Osteoblast (primary cell): ENCODE measurements at places on chromosomes 2 and 18. TPM values are rescaled to one million over a fixed set of nuclear protein-coding genes. Genes with fewer than 3 reads are reported as not detected.

GRCh38 chr2:233416706-233417105, 62.4 kb downstream of the DGKD start:
- H3K36me3 ChIP-seq: no peaks in the 10 kb centered on the region
- H3K4me1 ChIP-seq: peaks cover 50% of the 10 kb centered on the region
- H3K27ac ChIP-seq: no peak overlapping the region
- no peaks in the 10 kb centered on the region for H3K27me3 ChIP-seq
- no peak overlapping the region for H3K4me3 ChIP-seq
- DNase-seq: no peak

DNA sequence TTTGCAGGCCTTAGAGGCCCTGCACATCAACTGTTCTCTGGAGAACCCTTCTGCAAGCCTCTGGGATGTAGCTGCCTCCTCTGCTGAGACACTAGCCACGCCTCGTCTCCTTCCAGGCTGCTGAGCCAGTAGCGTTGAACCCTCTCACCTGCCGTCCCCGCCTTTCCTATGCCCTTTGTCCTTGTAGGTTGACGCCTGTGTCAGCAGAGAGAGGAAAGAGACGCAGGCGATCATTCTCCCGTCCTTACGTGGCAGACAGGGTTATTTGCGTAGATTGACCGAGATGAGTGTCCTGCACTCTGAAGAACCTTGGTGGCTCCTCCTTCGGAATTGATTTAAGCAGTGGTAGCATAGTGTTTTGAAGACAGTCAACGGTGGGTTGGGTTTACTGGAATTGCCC, 27.8 kb downstream of the ID2 start:
- H3K27ac ChIP-seq: no peak overlapping the region
- no peaks in the 10 kb centered on the region for H3K27me3 ChIP-seq
- H3K4me1 ChIP-seq: no peaks in the 10 kb centered on the region
- H3K4me3 ChIP-seq: no peak overlapping the region
- no peak for DNase-seq
- H3K36me3 ChIP-seq: no peaks in the 10 kb centered on the region

DNA sequence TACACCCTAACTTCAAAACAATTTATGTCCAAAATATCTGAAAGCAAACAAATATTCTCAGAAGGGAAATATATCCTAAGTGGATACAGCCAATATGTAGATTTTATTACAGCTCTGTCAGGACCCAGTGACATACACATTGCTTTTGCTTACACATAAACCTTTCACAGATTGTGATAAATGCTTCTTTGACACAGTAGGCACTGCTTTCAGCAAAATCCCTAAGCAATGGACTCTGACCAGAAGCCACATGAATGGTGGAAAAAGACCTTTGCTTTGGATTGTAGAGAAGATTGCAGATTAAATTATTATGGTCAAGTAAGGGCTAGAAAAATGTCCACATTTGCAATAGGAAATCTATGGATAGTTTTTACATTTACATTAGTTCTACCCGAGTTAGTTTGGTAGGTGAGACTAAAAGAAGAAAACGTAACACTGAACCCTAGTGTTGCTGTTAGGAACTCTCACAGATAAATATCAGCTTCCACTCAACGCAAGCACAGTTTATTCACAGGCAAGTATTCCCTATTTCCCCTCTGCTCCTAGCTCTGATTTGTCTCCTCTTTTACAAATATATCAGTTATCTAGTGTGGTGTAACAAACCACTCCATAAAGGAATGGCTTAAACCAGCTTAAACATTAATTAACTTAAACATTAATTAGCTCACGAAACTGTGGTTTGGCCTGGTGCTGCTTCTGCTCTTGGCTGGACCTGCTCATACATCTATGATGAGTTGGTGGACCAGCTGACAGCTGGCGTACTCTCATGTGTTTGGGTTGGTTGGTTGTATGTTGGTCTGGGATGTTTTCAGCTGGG, 23.6 kb upstream of the SERPINE2 start:
- no peak overlapping the region for H3K27ac ChIP-seq
- H3K4me1 ChIP-seq: no peaks in the 10 kb centered on the region
- no peaks in the 10 kb centered on the region for H3K36me3 ChIP-seq
- no peak overlapping the region for H3K4me3 ChIP-seq
- no peak for DNase-seq

DNA sequence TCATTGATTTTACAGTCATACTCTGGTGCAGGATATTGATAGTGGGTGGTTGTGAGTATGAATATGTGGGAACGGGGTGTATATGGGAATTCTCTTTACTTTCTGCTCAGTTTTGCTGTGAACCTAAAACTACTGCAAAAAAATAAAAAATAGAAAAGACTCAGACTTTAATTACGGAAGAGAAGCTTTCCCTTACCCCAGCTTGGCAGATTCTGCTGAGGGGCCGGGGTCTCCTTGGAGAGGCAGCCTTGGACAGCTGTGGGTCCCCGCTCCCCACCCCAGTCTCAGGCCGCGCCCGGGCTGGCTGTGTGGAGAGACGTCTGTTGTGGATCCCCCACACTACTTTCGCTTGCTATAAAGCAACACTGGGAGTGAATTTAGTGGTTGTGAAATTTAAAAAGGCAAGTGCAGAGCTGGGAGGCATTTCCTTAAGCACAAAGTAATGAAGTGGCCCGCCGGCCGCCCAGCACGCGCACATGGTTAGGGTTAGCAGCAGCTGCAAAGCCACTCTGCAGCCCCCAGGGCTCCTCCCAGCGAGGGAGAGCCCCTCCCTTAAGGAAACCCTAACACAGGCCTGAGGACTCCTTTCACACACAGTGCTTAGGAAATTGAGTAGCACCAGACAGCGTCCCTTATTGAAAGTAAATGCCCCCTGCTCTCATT, 102.4 kb downstream of the DDX1 start:
- no peaks in the 10 kb centered on the region for H3K4me1 ChIP-seq
- no peaks in the 10 kb centered on the region for H3K27me3 ChIP-seq

DNA sequence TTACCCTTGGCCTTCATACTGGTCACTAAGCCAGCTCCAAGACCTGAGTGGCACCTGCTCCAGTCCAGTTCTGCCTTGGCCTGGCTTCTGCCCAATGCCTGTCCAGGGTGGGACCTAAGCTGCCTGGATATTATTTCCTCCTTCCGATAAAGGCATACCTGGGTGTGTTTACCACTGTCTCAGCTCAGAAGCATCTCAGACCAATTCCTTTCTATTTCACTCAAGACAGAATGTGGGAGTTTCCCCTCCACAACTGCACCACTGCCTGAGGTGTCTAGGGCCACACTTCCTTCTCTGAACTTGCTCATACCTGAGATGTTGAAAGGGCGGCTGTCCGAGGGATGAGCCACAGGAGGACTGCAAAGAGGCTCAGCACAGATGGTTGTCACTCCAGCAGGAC, 18.4 kb upstream of the CAB39 start:
- peaks cover 9% of the 10 kb centered on the region for H3K4me1 ChIP-seq
- H3K4me3 ChIP-seq: no peak overlapping the region
- no peak for DNase-seq

GRCh38 chr2:201955231-201955630, 78.4 kb upstream of the FZD7 start:
- H3K36me3 ChIP-seq: no peaks in the 10 kb centered on the region
- H3K27me3 ChIP-seq: no peaks in the 10 kb centered on the region
- no peak overlapping the region for H3K27ac ChIP-seq
- DNase-seq: no peak
- no peak overlapping the region for H3K4me3 ChIP-seq

DNA sequence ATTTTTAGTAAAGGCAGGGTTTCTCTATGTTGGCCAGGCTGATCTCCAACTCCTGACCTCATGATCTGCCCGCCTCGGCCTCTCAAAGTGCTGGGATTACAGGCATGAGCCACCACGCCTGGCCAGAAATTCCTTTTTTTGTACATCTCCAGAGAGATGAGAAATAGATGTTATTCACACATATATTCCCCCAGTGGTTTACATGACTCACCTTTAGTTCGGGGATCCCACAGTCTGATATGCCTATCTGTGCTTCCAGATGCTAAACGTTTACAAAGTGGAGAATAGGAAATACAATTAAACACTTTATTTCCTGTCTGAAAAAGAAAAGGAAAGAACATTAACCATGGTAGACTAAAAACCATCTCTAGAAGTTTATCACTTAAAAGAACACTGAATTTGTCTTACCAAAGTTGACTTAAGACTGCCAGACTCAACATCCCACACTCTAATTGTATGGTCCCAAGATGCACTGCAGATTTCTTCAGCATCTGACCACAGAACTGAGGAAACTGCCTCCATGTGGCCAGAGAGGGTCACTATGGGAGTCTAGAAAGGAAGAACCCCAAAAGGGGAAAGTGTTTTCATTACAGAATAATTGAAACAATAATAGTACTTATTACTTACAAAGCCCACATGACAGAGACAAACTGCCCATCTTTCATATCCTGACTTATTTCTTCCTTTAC, 12.6 kb upstream of the ICA1L start:
- H3K4me3 ChIP-seq: no peak overlapping the region
- H3K27me3 ChIP-seq: no peaks in the 10 kb centered on the region
- H3K27ac ChIP-seq: peak overlapping the region; percentile 57

FEV gene
- total RNA-seq: not detected in 2 replicates
